ENCODE measurements at places on chromosomes 2 and 18.

DNA sequence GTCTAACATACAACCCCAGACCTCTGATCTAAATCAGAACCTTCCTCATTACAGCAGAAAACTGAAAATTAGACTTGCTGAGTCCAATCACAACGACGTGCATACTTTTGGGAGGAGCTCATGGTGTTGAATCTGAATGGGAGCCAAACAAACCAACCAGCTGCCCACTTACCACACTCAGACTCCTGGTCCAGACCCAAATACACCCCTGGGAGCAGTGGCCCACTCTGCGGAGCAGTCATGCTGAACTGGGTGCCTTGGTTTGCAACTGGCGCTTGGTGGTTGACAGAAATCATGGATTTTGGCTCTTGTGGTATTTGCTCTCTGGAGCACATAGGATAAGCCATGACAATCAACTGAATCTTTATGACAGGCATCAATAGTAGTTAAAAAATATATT is 253.6 kb upstream of the TNP1 start:
- DNase-seq, result no peak

GRCh38 chr2:25085761-25086560 is 44.1 kb downstream of the EFR3B start:
- DNase-seq, result no peak

- DNase-seq, result no peak
These were observed 21.6 kb downstream of the CRIM1 start for GRCh38 chr2:36376992-36377738.

DNA sequence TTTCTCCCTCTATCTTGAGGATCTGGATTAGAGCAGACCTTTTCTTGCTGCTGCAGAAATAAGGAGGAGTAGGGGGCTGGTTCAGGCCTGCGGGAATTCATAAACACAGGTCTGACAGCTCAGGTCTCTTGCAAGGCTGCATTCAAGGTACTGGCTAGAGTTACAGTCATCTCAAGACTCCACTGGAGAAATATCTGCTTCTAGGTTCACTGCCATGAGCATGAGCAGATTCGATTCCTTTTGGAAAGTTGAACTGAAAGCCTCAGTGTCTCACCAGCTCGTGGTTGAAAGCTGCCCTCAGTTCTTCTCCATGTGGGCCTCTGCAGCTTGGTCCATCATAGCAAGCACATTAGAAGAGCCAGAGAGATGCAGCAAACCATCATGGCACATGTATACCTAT is 124.4 kb upstream of the SETBP1 start:
- DNase-seq, result no peak

GRCh38 chr2:142952793-142953494 is 75.5 kb downstream of the KYNU start:
- DNase-seq, result no peak

DNA sequence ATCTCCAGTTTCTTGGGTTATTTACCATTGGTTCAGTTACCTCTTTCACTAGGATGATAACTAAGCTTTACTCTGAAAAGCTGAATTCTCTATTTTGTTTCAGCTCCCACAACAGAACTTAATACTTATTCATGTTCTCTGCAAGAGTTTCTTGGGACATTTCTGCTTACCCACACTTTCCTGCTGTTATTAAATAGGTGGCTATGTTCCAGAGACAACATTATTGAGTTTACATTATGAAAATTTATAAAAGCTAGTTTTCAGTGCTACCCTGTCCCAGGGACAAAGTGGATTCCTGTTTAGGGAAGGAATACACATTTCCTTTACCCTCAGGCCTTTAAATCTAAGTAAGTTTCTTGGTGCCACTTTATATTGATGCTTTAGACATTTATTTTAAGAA is 7.0 kb upstream of the GPD2 start:
- DNase-seq, result no peak

GRCh38 chr2:48471048-48471474 is 58.9 kb upstream of the STON1 start:
- no peak for DNase-seq

- no peak for DNase-seq
These were observed 216.3 kb upstream of the ID2 start for GRCh38 chr2:8465560-8465959.

DNA sequence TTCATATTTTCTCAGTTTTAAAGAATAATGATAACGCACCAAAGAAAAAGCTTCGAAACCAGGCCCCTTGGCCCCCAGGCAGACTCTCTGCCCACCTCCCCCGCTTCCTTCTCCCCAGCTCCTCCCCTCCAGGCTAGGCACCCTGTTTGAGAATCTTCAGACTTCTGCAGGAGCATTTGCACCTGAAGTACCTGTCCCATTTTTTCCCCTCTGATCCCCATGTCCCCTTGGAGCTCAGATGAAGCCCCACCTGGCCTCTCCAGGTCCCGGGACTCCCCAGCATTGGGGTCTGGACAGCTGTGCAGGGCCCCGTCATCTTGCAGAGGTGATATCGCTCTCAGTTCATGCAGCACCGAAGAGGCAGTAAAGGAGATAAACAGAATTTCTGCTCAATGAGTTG is 35.5 kb upstream of the KLHL29 start:
- DNase-seq, result no peak

DNA sequence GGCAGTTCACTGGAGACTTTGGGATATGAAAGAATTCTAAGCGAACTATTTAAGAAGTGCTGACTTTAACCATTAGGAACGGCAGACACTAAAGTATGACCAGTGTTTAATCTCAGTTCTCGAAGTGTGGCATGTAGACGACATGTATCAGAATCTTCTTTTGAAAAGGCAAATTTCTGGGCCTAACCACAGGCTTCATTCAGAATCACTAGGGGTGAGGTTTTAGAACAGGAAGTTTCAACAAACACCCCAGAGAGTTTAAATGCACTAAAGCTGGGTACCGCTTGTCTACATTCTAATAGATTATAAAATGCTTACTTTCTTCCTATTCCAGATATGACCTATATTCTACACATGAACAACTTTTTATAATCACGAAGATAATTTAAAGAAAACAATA is 180.3 kb downstream of the ANKRD44 start:
- peak; percentile 47 for DNase-seq

GRCh38 chr2:45055162-45055605 is 45.9 kb upstream of the SIX2 start:
- DNase-seq, result no peak

DNA sequence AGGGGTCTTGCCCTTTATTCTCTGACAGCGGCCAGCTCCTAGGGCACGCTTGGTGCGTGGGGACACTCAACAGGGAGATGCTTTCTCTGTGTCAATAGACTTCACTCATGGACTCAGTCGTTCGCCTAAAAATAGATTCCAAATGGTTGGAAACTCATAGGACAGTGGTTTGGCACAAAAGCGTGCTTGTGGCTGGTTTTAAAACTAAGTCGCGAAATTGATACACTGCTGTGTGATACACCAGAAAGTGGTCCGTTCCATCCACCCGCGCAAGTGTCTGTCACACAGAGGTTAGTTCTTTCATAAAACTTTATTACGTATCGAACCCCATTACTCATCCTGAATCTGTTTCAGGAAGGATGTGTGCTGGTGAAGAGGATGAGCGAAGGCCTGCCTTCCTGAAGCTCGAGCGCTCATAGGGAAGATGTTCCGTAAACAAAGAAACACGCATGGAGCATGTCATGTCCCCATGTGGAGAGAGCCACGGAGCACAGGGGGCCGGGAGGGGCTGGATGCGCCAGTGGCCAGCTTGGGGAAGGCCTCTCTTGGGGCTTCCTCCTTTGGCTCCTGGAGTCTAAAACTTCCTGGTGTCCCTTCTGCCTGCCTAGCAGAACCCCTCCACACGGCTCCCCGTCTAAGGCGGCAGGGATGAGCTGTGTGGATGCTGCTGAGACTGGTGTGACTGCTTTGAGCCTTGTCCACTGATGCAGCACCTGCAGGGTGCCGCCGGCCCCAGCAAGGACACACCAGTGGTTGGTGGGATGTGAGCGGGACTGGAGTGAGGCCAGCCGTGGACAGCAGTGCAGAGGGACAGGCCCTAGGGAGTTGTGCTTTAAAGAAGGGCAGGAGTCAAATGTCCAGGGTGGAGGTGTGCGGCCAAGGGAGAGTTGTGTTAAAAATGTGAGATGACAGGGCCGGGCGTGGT is 207.2 kb downstream of the GBX2 start:
- no peak for DNase-seq

GRCh38 chr18:21109936-21110712 is 1.5 kb downstream of the ROCK1 start:
- peak; percentile 35 for DNase-seq

GRCh38 chr2:222241128-222241870 is 57.5 kb downstream of the PAX3 start:
- no peak for DNase-seq

DNA sequence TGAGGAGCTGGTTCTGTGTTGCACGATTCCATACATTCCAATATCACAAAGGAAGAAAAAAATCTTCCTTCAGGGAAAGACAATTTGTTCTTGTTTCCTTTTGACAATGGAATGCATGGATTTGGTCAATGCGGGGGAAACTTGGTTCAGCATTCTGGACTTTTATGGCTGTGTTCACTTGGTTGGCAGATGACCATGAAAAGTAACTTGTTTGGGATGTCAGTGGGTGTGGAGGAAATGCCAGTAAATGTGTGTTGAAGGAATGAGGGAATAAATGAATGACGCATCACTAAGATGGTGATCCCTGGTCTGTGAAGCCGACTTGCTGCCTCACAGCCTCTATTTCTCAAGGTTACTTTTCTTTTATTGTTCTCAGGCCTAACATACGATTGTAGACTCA is 53.7 kb downstream of the THUMPD2 start:
- no peak for DNase-seq

GRCh38 chr2:98505311-98505808 is 60.7 kb downstream of the INPP4A start:
- DNase-seq, result peak; percentile 88

- DNase-seq, result no peak
These were observed 715.8 kb downstream of the ERBB4 start for GRCh38 chr2:211822686-211823335.

DNA sequence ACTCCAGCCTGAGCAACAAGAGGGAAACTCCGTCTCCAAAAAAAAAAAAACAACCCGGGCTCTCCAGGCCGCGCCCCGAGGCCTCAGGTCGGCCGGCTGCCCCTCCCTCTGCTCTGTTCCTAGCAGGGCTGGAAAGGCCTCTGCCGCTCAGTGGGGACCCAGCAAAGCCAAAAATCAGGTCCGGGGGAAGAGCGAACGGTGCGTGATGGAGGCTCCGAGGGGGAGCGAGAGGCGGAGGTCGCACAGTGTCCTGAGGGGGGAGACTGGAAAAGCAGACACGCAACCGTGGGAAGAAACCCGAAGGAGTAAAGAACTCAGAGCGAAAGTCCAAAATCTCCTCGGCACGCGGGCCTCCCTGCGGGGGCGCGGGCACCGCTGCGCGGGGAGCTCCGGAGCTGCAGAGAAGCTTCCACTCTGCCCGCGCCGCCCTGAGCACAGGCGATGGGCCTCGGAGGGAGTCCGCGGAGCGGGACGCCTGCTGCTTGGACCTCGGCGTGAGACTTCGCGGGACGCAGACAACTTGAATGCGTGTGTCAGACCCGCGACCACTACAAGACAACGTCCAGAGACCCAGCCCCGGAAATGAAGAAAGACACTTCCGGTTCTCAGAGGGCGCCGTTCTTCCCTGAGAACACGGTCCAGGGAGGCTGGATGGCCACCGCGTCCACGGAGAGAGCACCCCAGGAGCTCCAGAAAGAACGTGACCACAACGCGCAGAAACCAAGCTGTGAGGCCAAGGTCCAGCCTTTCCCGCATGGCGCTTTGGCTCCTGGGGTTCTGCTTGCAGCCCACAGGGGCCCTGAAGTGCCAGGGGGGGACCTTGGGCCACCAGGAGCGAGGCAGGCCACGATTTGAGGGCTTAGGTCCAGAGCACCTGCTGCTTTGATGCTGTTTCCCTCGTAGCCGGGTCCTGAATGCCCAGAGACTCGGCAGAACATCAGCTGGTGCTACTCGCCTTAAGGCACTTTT is 219.8 kb downstream of the DPP10 start:
- DNase-seq, result peak; percentile 17

DNA sequence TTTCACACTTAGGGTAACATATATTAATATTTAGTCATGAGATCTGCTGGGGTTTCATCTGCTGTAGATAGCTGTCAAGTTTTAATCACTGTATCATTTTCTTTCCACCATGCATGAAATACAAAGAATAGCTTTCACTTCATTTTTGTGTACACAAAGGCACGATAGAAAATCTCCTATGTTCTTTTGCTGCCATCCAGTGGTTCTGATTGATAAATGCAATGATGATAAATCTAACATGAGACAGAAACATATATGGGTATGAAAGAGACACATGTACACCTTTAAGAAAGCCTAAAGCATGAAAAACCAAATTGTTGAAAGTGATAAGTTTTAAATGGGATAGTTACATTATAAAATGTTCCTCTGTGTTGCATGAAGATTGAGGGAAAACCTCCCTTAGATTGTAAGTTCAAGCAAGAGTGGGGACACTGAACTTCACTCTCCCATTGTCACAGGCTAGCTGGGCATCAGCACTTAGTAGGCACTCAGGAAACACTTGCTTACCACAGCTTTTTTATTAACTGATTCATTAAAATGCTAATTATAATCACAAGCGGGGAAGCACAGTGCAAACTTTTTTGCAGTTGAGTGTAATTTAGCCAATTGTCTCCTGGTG is 31.2 kb downstream of the C1D start:
- peak; percentile 69 for DNase-seq

- no peak for DNase-seq
These were observed 246.4 kb downstream of the CDH20 start for GRCh38 chr18:61579581-61579980.

DNA sequence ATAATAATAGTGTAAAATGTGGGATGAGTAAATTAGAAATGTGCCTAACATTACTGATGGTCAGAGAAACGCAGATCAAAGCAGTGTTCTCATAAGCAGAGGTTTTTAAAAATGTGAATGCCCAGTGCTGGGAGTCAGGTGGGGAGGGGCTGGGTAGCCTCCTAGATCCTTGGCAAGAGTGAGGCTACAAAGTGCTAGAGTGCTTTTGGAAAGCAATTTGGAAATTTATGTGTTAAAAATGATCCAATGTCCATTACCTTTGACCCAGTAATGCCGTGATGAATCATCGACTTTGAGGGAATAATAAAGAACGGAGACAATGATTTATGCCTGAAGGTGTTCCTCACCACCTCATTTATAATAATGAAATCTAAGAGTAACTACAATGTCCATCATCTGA is 44.9 kb upstream of the TWIST2 start:
- no peak for DNase-seq

GRCh38 chr2:237729681-237730475 is 68.7 kb upstream of the RBM44 start:
- DNase-seq, result no peak

DNA sequence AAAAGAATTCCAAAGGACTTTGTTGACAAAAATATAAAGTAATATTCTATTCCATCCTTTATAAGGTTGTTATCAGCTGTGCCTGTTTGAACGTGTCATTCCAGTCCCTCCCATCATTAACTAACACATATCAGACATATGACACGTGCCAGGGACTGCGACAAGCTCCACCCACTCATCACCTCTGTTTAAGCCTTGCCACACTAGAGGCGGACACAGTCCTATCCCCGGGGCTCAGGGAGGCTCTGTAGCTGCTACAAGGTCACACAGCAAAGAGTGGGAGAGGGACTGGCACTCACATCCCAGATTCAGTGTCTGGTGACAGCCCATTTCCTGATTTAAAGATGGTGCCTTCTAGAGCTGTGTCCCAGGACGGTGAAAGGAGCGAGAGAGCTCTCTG is 30.0 kb downstream of the TBC1D8 start:
- DNase-seq, result no peak

- no peak for DNase-seq
These were observed 11.1 kb downstream of the MBP start for GRCh38 chr18:77121523-77121922.

Measured in common myeloid progenitor, CD34-positive (primary cell).